ENCODE measurements at places on chromosomes 3 and 15.

- no peak for DNase-seq
Measured at GRCh38 chr3:186109897-186110803, 1.3 kb upstream of the ETV5 start.

DNA sequence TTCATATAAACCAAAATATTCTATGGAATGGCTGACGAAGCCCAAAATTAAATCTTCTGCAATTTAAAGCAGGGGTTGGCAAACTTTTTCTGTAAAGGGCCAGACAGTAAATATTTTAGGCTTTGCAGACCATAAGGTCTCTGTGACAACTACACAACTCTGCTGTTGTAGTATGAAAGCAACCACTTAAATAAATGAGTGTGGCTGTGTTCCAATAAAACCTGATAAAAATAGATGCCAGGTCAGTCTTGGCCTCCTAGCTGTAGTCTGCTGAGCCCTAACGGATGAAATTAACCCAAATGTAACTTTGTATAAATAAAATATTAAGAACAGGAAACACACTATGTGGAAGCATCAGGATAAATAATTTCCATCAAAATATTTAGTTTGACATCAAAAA, 104.2 kb downstream of the FBXL22 start:
- no peak for DNase-seq

DNA sequence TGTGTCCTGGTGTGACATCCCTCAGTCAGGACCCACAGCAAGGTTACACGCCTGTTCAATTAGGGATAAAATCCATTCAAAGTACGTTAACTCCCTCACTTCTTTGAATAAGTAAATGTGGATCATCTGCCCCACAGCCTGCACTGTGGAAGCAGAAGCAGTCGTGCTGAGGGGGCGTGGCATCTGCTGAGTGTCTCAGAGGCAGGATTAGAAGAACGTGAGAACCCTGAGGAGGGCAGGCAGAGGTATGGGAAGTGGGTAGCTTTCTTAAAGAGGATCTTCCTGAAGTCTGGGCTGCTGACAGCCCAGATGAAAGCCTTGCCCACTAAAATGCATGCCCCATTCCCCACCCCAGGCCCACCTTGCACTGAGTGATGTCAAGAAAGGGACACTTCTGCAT, 28.5 kb downstream of the CRABP1 start:
- DNase-seq, result no peak

GRCh38 chr3:194686816-194687637, 1.3 kb downstream of the FAM43A start:
- DNase-seq, result peak; percentile 23

GRCh38 chr3:133074977-133075376, 36.8 kb downstream of the TMEM108 start:
- DNase-seq, result no peak

DNA sequence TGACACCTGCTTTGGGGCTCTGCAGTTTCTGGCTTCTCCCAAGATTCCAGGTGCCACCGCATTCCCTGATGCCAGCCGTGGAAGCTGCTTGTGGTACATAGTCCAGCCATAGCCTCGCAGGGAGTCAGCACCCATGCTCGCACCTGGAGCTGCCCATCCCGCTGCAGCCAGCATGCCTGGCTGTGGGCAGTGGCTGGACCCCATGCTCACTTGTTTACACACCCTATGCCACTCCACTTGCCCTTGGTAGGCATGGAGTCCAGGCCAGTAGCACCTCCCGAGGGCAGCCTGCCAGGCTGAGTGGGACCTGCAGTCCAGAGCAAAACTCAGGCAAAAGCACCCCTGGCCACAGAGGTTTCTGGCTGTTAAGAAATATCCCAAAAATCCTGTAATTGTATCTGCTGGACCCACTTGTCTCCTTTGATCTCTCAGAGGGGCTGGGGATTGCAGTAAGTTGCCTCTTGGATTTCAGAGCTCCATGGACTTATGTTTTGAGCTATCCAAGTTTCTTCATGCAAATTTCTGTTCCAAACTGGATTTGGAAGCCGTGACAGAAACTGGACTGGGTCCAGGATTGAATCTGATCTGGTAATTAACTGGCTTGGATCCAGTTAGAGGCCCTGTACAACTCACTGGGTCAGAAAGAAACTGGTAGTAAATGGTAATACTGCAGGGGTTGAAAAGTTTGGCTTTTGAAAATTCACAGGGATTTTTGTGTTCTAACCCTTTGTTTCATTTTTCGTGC, 149.3 kb downstream of the FMN1 start:
- DNase-seq, result no peak

DNA sequence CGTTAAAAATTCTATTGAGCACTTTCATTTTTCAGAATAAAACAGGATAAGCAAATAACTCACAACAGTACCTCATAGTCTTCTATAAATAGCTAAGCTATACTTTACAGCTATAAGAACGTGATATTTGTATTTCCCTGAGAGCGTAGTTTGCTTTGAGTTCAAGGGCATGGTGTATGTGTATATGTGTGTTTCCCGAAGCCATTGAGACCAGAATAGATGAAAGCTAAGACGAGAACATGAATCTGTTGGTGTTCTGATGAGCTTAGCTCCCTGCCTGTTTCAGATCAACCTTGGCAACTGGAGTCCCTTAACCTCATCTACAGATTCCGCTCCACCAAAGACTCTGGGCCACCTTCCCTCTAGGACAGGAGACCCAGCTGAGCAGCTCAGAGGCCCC, 59.5 kb upstream of the MCF2L2 start:
- no peak for DNase-seq

DNA sequence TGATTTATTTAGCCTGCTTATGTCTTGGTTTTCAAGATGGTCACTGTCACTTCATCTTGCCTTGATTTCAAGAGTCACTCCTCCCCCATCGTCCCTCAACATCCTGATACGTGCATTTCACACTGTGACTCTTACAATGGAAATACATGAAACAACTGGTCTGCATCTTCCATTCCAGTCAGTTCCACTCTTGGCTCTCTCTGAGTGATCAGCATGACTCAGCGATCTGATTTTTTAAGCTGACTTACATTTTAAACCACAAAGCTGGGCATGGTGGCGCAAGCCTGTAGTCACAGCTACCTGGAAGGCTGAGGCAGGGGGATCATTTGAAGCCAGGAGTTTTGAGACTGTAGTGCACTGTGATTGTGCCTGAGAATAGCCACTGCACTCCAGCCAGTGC, 271.2 kb upstream of the ROPN1 start:
- no peak for DNase-seq

DNA sequence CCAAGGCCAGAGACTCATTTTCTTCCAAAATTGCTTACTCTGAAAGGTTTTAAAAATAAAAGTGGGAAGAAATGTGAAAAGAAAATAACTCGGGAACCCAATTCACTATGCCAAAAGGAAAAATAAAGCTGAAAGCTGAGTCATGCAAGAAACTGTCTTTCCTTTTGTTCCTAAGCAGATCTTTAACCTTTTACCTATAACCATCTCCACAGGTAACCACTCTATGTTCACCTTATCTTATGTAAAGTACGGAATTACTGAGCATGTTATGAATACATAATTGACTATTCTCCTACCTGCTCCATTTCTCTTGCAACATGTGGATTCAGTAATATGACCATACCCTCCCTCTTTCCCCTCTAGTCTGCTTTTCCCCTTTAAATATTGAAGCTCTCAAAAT, 62.0 kb downstream of the MINDY4B start:
- no peak for DNase-seq

- no peak for DNase-seq
Measured at GRCh38 chr3:168336276-168336675, 240.6 kb upstream of the GOLIM4 start.

DNA sequence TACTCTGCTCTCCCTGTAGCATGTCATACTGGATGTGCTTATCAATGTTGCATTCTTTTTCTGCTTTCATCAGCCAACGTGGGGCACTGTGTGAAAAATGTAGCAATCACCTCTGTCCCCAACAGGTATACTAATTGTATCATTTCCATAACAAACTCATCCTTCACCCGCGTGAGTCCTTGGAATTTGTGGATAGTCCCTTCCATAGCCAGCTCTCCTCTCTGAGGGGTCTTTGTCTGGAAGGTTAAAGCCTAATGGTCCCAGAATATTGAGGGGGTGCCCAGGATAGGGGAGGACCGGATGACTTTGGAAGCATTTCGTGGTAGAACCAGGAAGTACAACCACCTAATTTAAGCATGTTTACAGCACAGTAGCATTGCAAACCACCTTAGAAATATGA, 124.6 kb downstream of the FOXB1 start:
- no peak for DNase-seq

- no peak for DNase-seq
Measured at GRCh38 chr15:72532991-72533601, 59.0 kb downstream of the ARIH1 start.

DNA sequence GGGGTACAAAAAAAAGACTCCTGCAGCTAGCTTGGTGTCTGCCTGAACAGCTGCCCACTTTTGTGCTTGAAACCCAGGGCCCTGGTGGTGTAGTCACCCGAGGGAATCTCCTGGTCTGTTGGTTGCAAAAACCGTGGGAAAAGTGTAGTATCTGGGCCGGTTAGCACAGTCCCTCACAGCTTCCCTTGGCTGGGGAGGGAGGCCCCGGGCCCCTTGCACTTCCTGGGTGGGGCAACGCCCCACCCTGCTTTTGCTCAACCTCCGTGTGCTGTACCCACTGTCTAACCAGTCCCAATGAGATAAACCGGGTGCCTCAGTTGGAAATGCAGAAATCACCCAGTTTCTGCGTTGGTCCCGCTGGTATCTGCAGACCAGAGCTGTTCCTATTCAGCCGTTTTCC, 211.7 kb upstream of the ZPLD1 start:
- DNase-seq, result no peak

DNA sequence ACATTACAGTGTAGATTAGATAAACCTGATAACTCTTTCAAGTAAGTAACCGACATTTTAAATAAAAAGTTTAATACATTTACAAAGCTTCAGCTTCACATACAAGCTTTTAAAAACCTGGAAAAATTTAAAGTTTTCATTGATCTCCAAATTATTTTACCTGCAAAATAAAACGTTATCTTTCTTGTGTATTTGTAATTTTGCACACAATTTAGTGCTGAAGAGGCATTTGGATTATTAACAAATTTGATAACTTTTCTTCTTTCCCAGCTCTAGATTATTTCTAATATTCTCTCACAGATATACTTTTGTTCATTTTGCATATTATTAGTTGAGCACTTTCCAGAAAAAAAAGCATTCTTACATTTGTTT, 24.2 kb upstream of the MBNL1 start:
- no peak for DNase-seq

DNA sequence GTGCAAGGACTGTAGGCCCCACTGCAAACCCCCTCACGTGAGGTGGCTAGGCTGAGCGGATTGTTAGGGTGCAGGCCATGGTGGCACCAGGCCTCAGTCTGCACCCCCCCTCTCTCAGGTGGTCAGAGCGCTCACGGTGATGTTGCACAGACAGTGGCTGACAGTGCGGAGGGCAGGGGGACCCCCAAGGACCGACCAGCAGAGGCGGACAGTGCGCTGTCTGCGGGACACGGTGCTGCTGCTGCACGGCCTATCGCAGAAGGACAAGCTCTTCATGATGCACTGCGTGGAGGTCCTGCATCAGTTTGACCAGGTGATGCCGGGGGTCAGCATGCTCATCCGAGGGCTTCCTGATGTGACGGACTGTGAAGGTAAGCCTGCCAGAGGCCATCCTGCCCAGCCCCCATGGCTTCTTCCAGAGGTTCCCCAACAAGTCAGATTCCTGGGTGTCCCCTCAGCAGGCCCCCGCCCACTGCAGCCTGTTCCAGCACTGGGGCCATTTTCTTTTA, 18.2 kb downstream of the ATRIP start:
- DNase-seq, result no peak

GRCh38 chr3:138066383-138066782, 49.0 kb downstream of the DZIP1L start:
- DNase-seq, result no peak

DNA sequence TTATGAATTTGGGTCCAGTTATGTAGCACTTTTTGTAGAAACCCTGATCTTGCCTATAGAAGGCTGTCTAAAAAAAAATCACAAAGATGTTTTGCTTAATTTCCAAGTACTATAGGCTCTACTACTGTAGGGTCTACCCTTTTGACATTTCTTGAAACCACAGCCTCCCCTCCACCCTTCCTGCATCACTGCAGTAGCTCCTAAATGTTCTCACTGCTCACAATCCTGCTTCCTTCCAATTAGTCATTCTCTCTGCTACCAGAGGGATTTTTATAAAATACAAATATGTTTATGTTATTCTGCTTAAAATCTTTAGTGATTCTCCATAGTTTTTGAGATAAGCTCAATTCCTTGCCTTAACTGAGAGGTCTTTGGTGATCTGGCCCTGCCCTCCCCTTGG, 114.0 kb downstream of the CYP19A1 start:
- no peak for DNase-seq

- no peak for DNase-seq
Measured at GRCh38 chr3:127835993-127836882, 13.9 kb upstream of the MGLL start.

GRCh38 chr3:155153242-155154186, 73.4 kb downstream of the MME start:
- DNase-seq, result no peak

DNA sequence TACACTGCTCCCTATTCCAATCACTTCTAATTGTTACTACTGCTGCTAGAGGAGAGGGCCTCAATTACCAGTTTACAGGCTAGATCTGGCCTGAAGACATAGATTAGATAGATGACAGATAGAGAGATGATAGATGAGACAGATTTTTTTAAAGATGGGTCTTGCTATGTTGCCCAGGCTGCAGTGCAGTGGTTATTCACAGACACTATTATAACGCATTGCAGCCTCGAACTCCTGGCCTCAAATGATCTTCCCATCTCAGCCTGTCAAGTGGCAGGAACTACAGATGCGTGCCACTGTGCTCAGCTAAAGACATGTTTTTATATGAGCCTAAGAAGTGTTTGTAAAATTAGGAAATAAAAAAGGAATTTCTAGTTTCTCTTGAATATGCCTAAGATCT, 6.2 kb downstream of the SLC33A1 start:
- DNase-seq, result no peak

GRCh38 chr3:33105341-33105948, 8.4 kb upstream of the CRTAP start:
- DNase-seq, result no peak

DNA sequence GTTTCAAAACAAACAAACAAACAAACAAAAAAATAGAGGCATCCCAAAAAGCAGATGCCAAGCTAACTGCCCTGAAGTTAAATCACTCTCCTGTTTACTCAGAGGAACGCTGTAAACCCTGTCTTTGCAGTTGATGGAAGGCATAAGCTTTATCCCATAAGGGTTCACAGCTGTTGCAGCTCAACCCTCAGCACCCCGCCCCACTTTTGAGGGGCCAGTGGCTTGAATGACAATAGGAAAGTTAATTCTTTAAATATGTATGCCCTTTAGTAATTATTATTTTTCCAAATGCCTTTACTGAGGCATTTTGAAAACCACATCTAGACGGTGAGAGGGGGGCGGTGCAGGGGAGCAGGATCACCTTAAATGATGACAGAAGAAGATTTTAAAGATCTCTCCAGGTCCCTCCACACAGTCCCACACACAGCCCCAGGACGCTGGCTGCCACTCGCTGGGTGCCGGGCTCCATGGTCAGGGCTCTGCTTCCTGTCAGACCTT, 272.1 kb downstream of the FAM43A start:
- DNase-seq, result no peak

- DNase-seq, result peak; percentile 36
Measured at GRCh38 chr3:109926376-109926775, 589.0 kb upstream of the DPPA4 start.

- no peak for DNase-seq
Measured at GRCh38 chr15:29018995-29019976, 133.5 kb downstream of the APBA2 start.

- no peak for DNase-seq
Measured at GRCh38 chr3:187465503-187465902, 97.3 kb downstream of the RTP4 start.
